ENCODE measurements at places on chromosomes 4 and X.

DNA sequence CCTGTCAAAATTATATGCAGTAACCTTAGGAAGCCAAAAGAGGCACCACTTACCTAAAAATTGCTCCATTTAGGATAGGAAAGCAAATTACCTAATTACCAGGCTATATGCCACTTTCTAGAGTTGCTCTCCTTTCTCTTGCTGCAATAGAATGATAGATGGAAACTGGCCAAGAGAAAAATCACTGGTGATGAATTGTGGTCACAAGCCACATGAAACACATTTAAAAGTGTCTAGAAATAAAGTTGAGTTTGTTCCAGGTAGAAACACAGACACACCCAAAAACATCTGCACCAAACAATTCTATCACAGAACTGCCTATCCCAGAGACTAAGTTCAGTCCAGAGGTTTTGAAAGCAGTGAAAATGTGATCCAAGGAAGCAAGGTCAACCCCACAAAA is 337.7 kb downstream of the PCDH19 start:
- DNase-seq: no peak

DNA sequence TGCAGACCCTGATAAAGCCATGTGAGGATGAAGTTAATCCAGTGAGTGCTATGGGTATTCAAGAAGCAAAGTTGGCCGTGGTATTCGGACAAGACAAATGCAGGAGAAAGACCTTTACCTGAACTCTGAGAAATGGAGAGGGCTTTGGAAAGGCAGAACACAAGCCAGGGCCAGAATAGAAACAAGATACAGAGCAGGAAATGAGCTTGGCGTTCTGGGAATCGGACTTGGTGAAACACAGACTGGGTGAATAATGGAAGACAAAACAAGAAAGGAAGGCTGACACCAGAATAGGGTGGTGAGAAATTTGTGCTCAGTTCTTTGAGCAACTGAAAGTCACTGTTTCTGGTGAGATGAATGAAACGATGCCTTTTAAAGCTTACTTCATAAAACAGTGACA is 83.3 kb downstream of the VEGFC start:
- DNase-seq: no peak

DNA sequence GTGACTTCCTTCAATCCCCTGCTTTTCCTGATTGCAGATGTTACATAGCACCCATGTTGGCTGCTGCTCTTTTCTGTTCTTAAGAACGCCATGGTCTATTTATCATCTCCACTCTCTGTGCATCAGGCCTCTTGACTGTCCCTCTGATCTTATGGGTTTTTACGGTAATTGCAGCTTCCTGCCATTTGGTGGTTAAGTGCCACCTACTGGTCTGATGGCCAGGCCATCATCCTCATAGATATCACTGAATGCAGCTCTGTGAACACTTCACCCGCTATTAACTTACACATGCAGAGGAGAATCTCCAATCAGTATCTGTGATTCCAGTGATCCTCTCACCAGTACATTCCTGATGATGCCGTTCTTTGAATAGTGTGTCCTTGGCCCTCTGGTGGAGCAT is 382.4 kb downstream of the TRAM1L1 start:
- DNase-seq: no peak

- DNase-seq: no peak
Observed at GRCh38 chrX:11080741-11081305, 30.3 kb upstream of the HCCS start.

- DNase-seq: no peak
Observed at GRCh38 chr4:2297606-2298531, 36.0 kb upstream of the MXD4 start.

- DNase-seq: no peak
Observed at GRCh38 chr4:160835789-160836188, 1328.0 kb downstream of the FSTL5 start.
